ENCODE measurements at places on chromosomes 2 and 18.

DNA sequence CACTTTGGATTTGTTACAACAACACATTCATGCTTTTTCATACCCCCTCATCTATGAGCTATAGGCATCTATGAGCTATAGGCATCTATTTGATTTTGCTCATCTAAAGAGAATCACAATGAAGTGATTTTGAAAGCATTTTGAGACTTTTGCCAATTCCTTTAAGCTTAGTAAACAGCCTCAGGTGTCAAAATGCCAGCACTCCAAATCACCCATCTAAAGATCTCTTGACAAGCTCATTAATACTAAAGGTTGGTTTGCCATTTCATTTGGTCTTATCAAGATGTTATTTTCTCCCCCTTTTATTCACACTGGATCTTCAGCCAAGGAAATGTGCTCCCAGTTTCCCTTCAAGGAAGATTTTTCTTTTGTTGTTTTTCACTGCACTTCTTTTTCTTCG is 110.7 kb upstream of the TLK1 start:
- DNase-seq: no peak

DNA sequence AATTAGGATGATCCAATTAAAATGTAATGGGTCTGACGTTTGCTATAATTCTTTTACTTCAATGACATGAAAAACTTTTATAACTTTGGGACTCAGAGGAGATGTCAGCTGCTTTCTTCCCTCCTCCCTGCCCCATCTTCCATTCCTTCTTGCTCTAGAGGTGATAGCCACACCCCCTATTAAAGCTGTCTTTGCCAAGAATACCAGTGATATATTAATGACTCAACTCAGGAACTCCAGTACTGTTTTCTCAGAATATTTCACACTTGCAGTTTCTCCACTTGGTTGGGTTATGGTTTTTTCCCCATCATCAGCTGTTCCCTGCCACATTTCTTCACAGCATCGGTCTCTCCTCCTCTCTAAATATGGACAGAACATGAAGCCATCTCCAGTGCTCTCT is 184.0 kb downstream of the KCNE4 start:
- DNase-seq: no peak

DNA sequence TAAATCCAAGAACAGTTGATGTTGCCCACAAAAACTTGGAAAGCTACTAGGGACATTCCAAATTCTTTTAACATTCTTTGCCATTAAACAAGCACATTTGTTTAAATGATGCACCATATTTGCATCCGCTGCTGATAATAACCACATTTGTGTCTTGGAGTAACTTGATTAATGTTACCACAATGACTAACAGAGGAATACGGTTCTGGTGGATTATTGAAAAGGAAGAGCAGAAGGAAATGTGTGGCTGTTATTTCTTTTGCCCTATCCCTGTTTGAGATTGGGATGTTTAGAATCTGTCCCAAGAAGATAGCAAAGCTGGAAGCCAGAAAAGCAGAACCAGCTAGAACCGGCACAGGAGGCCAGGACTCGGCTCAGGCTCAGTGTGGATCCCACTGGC is 39.2 kb upstream of the RASGRP3 start:
- no peak for DNase-seq

DNA sequence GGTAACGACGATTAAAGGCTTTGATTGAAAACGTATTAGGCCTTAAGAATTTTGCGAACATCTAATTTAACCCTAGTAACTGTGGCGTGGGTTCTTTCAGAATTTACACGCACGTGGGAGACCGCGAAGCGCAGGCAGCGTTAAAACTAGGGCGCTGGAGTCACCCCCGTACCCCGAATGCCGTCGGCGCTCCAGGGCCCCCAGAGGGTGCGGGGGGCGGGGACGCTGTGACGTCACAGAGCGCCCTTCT is 673 bp upstream of the SMCHD1 start:
- no peak for DNase-seq

DNA sequence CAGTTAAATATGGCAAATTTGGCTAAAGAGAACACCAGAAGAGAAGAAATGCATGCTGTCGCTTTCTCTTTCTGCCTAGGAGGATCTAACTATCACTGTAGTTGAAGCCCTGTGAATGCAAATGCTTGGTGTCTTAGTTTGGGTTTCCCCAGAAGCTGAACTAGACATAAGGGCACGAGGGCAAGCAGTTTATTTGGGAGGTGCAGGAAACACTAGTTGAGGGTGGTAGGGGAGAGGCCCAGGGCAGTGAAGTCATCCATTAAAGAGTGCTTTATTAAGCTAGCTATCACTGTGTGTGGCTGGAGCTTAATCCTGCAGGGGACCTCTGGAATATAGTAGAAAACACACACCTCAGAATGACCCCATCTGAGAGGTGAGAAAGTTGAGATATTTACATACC is 639.8 kb upstream of the ZEB2 start:
- DNase-seq: no peak

DNA sequence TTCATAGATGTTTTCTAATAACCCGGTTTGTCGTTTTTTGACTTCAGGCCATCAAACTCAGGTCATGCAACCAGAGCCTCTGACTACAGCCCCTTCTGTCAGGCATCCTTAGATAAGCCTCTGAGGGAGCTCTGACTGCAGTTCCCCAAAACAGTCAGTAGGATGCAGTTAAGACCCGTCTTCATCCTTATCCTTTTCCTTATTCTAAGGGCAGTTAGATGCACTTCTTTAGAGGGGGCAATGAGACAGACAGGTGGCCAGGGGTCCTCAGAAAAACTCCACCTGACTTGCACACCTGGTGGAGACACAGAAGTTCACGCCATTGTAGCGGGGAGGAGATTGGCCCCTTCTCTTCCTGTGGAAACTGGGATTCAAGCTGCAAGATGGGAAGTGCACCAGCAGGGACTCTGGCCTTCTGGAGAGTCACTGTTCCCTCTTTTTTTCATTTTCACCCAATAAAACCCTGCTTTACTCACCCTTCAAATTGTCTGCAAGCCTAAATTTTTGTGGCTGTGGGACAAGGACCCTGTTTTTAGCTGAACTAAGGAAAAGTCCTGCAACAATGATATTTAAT is 104.8 kb upstream of the TFPI start:
- DNase-seq: no peak

DNA sequence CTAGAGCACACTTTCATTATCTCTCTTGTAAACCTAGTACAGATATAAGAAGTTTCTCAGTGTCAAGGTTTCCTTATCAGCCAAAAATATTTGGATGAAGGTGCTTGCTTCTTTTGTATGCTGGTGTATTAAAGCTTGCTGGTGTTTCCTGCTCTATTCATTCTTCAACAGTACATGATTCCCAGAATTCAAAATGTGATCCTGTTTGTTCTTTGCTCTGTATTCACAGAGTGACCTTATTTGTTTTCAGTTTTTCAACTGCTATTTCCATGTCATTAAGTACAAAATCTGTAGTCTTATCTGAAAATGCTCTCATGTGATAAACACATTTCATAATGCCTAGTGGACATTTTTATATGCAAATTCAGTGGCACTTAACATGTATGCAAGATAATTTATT is 1185.8 kb downstream of the SUCLG1 start:
- no peak for DNase-seq

- no peak for DNase-seq
Observed at GRCh38 chr2:221467610-221468009, 104.5 kb downstream of the EPHA4 start.

DNA sequence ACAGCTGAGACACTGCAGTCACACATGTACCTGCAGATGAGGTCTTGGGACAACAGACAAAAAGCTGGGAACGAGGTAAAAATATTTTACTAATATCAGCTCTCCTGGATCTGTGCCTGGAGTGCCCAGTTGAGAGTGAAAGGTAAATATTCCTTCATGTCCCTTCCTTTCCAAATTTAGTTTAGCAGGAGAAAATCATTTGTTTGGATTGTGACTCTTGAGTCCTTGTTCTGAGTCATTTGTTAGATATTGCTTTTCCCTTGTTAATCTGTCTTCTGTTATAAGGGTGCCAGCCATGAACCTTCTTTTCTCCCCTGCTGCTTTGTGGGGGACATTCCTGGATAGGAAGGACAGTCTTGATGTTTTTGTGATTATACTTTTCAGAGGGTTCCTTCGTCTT is 329.2 kb downstream of the DSC3 start:
- no peak for DNase-seq

GRCh38 chr2:31239593-31240177 is 5.7 kb downstream of the EHD3 start:
- no peak for DNase-seq

GRCh38 chr2:12716282-12717190 is at the start of gene TRIB2:
Gene TRIB2, plus strand, starts transcription at chr2:12716936. Its CDS starts 1,372 bp downstream, at chr2:12718308.
- peak; percentile 70 for DNase-seq

DNA sequence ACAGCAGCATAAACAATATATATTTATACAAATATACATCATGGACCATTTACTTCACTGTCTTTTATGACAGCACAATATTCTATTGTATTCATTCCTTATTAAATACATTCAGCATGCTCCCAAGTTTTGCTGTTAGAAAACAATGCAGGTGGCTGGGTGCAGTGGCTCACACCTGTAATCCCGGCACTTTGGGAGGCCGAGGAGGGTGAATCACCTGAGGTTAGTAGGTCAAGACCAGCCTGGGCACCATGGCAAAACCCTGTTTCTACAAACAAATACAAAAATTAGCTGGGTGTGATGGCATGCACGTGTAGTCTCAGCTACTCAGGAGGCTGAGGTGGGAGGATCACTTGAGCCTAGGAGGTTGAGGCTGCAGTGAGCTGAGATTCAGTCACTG is 39.0 kb downstream of the NPC1 start:
- no peak for DNase-seq

DNA sequence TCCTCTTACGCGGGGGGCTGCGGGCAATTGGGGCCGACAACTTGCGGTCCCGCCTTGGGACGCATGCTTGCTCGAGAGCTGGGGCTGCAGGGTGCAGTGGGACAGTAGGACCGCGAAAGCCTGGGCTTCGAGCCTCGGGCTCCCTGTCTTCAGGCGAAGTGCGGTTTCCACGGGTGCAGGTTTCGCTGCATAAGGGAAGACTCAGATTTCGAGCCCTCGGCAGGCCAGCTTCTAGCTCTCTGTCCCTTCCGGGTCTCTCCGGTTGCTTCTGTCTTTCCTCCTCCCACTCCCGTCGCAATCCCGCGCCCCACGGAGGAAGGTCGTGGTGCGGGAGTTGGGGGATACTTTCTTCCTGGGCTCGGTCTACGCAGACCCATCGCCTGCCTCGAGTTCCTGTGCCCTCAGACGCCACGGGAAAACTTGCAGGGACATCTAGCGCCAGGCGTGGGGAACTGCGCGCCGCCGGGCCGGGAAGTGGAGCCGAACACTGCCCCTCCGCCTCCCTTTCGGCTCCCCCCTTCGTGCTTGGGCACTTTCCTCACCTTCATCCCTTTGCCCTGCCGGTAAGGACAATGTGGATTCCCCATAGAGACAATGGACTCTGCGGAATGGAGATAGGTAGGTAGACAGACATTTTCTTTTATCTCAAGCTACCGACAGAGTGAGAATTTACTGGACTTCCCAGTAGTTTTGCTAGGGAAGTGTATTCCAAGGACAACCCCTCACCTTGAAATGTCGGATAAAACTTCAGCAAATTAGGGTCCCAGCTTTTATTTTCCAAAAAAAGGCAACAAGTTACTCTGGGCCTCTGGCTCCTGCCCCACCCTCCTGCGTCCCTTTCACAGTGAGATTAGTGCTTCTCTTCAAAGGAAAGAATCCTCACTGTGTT is 4.2 kb upstream of the HOXD13 start:
- peak; percentile 62 for DNase-seq

DNA sequence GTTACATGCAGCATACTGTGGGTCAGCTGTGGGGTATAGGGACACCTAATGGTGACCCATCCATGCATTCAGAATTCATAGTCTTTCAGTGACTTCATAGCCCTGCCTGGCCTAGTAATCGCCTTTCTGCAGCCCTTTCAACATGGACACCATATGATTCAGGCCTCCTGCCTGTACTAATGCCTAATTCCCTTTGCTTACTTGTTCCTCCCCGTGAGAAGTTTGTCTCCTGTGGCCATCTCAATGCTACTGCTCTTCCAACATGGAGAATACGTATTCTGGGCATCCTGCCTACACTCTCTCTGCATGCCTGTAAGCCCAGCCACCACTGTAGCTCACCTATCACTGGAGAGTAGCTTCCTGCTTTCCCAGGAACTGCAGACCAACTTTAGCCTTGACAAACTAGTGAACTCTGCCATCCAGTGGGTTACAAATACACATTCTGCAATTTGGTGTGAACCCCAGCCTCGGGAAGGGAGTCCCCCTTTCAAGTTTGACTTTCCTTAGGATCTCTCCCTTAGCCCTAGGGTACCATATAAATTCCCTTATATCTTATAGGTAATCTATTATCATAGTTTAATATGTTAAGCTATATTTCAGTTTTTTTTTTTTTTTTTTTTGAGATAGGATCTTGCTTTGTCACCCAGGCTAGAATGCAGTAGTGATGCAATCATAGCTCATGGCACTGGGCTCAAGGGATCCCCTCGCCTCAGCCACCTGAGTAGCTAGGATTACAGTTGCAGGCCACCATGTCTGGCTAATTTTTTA is 22.3 kb downstream of the M1AP start:
- no peak for DNase-seq

- DNase-seq: peak; percentile 96
Observed at GRCh38 chr18:32470714-32471633, at the start of gene GAREM1. Gene GAREM1, minus strand, starts transcription at chr18:32470882. Its CDS starts 454 bp downstream, at chr18:32470428.

DNA sequence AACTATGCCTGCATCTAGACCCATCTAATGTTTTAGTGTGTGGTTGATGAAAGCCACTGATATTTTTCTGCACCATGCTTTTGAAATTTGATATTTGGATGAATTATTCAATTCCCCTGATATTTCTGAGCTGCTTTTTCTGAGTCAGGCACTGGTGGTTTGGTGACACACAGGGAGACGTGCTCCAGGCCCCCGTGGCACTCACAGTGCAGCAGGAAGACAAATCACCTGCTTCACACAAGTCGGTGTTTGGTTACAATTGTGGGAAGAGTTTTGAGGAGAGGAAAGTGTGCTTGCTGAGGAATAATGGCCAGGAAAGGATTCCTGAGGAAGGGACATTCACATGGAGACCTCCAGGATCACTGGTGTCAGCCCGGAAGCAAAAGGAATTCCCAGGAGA is 179.7 kb downstream of the ACKR3 start:
- DNase-seq: no peak

DNA sequence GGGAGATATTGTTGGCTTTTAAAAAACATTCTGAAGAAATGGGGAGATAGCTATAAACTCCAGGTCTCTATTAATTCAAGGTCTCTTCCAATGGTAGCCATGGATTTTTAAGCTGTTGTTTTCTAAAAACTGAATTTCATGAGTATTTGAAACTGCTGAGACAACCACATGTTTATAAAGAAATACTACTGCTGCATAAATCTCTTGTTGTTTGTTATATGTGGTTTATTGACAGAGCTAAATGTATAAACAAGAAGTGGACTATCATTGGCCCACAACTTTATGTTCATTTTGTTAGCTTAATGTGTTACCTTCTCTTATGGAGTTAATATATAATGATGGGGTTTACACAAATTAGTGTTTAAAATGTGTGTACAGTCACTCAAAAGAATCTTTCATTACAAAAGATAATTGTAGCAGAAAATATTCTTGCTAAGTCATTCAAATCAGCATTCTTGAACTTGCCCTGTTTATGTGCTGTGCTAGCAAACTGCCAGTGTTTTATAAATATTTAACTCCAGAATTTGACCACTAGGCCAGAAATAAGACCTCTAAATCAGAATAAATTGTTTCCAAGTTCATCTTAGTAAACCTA is 242.1 kb downstream of the TMX3 start:
- no peak for DNase-seq

GRCh38 chr2:70442301-70443077 is 111.1 kb downstream of the TGFA start:
- DNase-seq: no peak

Measured in NCI-H1436 (cell line).